ENCODE measurements at places on chromosomes 2 and 18. TPM values are rescaled to one million over a fixed set of nuclear protein-coding genes. Genes with fewer than 3 reads are reported as not detected.

DNA sequence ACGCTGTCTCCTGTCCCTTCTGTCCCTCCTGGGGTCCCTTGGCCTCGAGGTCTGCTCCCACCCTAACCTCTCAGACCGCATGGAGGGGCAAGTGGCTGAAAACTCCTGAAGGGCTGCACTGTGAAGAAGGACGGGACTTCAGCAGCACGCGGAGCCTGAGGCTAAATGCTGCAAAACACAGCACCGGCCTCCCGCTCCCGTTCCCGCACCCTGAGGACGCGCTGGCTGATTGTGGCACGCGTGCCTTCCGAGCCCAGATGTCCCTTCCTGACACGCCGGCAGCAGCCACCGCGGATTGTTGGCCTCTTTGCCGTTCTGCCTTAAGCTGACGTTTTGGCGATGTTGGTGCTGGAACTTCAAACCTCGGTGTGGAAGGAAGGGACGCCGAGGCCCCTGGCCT, 125.9 kb upstream of the CTDP1 start:
- DNase-seq, result no peak
- H3K27me3 ChIP-seq, result no peaks in the 10 kb centered on the region
- H3K4me3 ChIP-seq, result no peak overlapping the region
- no peaks in the 10 kb centered on the region for H3K36me3 ChIP-seq

The SLC5A6 gene
- 69.9 TPM for total RNA-seq

- peaks cover 26% of the 10 kb centered on the region for H3K36me3 ChIP-seq
- H3K4me1 ChIP-seq, result no peaks in the 10 kb centered on the region
- no peak overlapping the region for H3K4me3 ChIP-seq
- no peaks in the 10 kb centered on the region for H3K27me3 ChIP-seq
- no peak overlapping the region for H3K27ac ChIP-seq
These were observed 102.2 kb downstream of the SOS1 start for GRCh38 chr2:39018638-39019037.

DNA sequence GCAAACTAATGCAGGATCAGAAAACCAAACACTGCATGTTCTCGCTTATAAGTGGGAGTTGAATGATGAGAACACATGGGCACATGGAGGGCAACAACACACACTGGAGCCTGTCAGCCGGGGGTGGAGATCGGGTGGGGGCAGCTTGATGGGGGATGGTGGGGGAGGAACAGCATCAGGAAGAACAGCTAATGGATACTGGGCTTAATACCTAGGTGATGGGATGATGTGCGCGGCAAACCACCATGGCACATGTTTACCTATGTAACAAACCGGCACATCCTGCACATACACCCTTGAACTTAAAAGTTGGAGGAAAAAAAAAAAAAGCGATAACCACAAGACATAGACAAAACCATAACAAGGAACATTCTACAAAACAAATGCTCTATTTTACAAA, 10.4 kb downstream of the CHMP3 start:
- H3K4me3 ChIP-seq, result no peak overlapping the region
- no peak overlapping the region for H3K27ac ChIP-seq
- H3K4me1 ChIP-seq, result peaks cover 15% of the 10 kb centered on the region
- H3K27me3 ChIP-seq, result no peaks in the 10 kb centered on the region

Data from activated B cell treated with CpG ODN at 0.5 μM for 24 hours (primary cell).